Activated CD4-positive, alpha-beta T cell treated with anti-CD3 and anti-CD28 coated beads, Interleukin-2, amount 10 ng/mL, durations not matched to agents 7 days and 5 days (primary cell): ENCODE measurements at places on chromosomes 7 and 10. TPM values are rescaled to one million over a fixed set of nuclear protein-coding genes. Genes with fewer than 3 reads are reported as not detected.
A peak's percentile ranks its signal among the peaks of the same experiment; 100 is the strongest.

TSPAN33 gene
- 2.8 TPM for total RNA-seq

EPHB4 gene
- 1.6 TPM for total RNA-seq

LRRD1 gene
- total RNA-seq, result not detected

SLC35G1 gene
- 3.0 TPM for total RNA-seq

FFAR4 gene
- not detected for total RNA-seq

MYO1G gene
- total RNA-seq, result 457 TPM

CYP3A5 gene
- not detected for total RNA-seq

A1CF gene
- not detected for total RNA-seq

AKR1C3 gene
- 6.1 TPM for total RNA-seq

HHEX gene
- total RNA-seq, result 0.25 TPM

PRR15 gene
- not detected for total RNA-seq

NPSR1 gene
- total RNA-seq, result not detected

KCNMA1 gene
- not detected for total RNA-seq

TRPV5 gene
- total RNA-seq, result not detected

CYP3A7 gene
- not detected for total RNA-seq

CLCN1 gene
- 0.06 TPM for total RNA-seq

ABCB1 gene
- total RNA-seq, result 2.8 TPM

DEPP1 gene
- 0.33 TPM for total RNA-seq

RELN gene
- total RNA-seq, result not detected

CPXM2 gene
- not detected for total RNA-seq

MMD2 gene
- not detected for total RNA-seq

DNA sequence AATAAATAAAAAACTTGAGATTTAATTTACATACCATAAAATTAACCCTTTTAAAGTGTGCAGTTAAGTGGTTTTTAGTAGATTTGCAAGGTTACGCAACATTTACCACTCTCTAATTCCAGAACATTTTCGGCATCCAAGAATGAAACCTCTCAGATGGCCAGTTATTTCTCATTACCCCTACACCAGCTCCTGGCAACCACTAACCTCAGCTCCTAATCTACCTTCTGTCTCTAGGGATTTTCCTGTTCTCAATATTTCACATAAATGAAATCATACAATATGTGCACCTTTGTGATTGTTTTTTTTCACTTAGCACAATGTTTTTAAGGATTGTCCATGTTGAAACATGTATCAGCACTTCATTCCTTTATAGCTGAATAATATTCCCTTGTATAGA, 45.1 kb downstream of the INPP5F start:
- H3K4me1 ChIP-seq, result peaks cover 4% of the 10 kb centered on the region
- no peaks in the 10 kb centered on the region for H3K36me3 ChIP-seq
- no peak for DNase-seq
- H3K27me3 ChIP-seq, result no peaks in the 10 kb centered on the region
- no peak overlapping the region for H3K4me3 ChIP-seq
- H3K27ac ChIP-seq, result no peak overlapping the region

GRCh38 chr10:127267442-127267841, 71.1 kb upstream of the INSYN2A start:
- no peak for DNase-seq
- H3K4me1 ChIP-seq, result no peaks in the 10 kb centered on the region
- no peaks in the 10 kb centered on the region for H3K36me3 ChIP-seq
- H3K27ac ChIP-seq, result no peak overlapping the region
- H3K27me3 ChIP-seq, result peaks cover 14% of the 10 kb centered on the region
- no peak overlapping the region for H3K4me3 ChIP-seq

DNA sequence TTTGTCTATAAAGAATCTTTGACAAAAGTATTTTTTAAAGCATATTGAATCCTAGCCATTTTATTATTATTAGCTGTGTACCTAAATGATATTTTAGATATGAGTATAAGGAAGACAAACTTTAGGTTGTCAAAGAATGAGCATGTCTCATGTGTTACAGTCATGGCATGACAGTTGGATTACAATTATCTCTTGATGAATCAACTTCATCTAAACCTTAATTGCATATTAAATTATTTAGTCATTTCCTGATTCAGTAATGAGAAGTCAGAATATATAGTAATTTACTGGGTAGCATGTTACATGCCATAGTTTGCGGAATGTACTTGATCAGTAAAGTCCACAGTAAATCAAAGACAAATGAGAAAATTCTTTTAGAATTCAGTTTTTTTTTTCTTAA, 59.2 kb downstream of the MAPK8 start:
- H3K4me3 ChIP-seq, result no peak overlapping the region
- DNase-seq, result no peak
- peaks cover 3% of the 10 kb centered on the region for H3K4me1 ChIP-seq
- H3K27me3 ChIP-seq, result no peaks in the 10 kb centered on the region
- no peaks in the 10 kb centered on the region for H3K36me3 ChIP-seq
- H3K27ac ChIP-seq, result no peak overlapping the region

GRCh38 chr10:88270061-88270808, 312.9 kb downstream of the RNLS start:
- H3K4me3 ChIP-seq, result peak overlapping the region; percentile 55
- no peak for DNase-seq
- H3K4me1 ChIP-seq, result peaks cover 54% of the 10 kb centered on the region
- peaks cover 8% of the 10 kb centered on the region for H3K36me3 ChIP-seq
- peak overlapping the region; percentile 86 for H3K27ac ChIP-seq
- H3K27me3 ChIP-seq, result peaks cover 23% of the 10 kb centered on the region

GRCh38 chr10:17226891-17227303, 1.1 kb upstream of the VIM start:
- H3K36me3 ChIP-seq, result peaks cover 36% of the 10 kb centered on the region
- peak overlapping the region; percentile 99 for H3K4me3 ChIP-seq
- H3K27ac ChIP-seq, result peak overlapping the region; percentile 100
- no peak for DNase-seq
- peaks cover 2% of the 10 kb centered on the region for H3K27me3 ChIP-seq

DNA sequence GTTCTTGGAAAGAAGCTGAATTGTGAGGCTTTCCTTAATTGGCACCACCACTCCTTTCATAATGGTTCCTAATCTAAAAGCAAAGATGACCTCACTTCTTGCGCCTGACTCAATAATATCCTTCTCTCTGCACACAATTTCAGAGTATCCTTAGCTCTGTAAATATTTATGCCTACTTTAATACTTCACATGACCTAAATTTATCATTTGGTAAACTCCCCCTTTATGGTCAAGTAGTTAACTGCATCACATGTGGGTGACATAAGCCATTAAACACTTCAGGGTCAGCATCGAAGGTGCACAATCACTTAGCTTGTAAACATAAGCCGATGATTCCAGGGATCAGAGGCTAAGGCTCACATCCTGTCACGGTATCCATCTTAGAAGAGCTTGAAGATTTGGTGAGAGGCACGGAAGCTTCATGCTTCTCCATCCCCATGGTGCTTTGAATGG, 7.3 kb upstream of the RHOBTB1 start:
- no peak for DNase-seq
- H3K27ac ChIP-seq, result no peak overlapping the region
- peaks cover 45% of the 10 kb centered on the region for H3K27me3 ChIP-seq

GRCh38 chr7:30331338-30331737, 46.9 kb downstream of the ZNRF2 start:
- no peak overlapping the region for H3K4me3 ChIP-seq
- H3K27ac ChIP-seq, result peak overlapping the region; percentile 76

- no peaks in the 10 kb centered on the region for H3K36me3 ChIP-seq
- no peaks in the 10 kb centered on the region for H3K27me3 ChIP-seq
- H3K4me3 ChIP-seq, result no peak overlapping the region
- H3K27ac ChIP-seq, result no peak overlapping the region
Measured at GRCh38 chr7:115676080-115676479, 354.5 kb downstream of the TFEC start.

GRCh38 chr10:104349623-104350126, 4.0 kb upstream of the CFAP58 start:
- H3K36me3 ChIP-seq, result peaks cover 6% of the 10 kb centered on the region
- no peak for DNase-seq
- peaks cover 13% of the 10 kb centered on the region for H3K4me1 ChIP-seq
- no peak overlapping the region for H3K27ac ChIP-seq

GRCh38 chr7:110521357-110521911, 569.5 kb upstream of the LRRN3 start:
- H3K4me1 ChIP-seq, result no peaks in the 10 kb centered on the region
- H3K27me3 ChIP-seq, result peaks cover 3% of the 10 kb centered on the region
- no peak for DNase-seq

- H3K4me1 ChIP-seq, result peaks cover 6% of the 10 kb centered on the region
- no peaks in the 10 kb centered on the region for H3K27me3 ChIP-seq
- H3K4me3 ChIP-seq, result no peak overlapping the region
- no peak for DNase-seq
- no peaks in the 10 kb centered on the region for H3K36me3 ChIP-seq
- H3K27ac ChIP-seq, result no peak overlapping the region
Measured at GRCh38 chr10:79404231-79404609, 41.2 kb downstream of the ZCCHC24 start.

- no peaks in the 10 kb centered on the region for H3K36me3 ChIP-seq
- H3K27me3 ChIP-seq, result no peaks in the 10 kb centered on the region
- H3K4me3 ChIP-seq, result no peak overlapping the region
- no peak overlapping the region for H3K27ac ChIP-seq
Measured at GRCh38 chr7:76515999-76516443, 5.7 kb downstream of the UPK3B start.

DNA sequence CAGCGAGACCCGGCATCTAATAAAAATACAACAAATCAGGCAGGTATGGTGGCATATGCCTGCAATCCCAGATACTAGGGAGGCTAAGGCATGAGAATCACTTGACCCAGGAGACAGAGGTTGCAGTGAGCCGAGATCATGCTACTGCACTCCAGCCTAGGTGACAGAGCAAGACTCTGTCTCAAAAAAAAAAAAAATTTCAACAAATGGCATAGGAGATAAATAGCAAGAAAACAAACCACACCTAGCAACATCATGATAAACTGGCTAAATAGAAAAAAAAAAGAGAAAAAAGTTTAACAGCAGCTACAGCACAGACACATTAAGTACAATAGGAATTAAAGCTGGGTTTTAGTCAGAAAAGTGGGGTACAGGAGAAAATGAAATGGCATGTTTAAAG, 1034.6 kb upstream of the LRRN3 start:
- H3K27me3 ChIP-seq, result no peaks in the 10 kb centered on the region
- DNase-seq, result no peak
- no peak overlapping the region for H3K4me3 ChIP-seq

DNA sequence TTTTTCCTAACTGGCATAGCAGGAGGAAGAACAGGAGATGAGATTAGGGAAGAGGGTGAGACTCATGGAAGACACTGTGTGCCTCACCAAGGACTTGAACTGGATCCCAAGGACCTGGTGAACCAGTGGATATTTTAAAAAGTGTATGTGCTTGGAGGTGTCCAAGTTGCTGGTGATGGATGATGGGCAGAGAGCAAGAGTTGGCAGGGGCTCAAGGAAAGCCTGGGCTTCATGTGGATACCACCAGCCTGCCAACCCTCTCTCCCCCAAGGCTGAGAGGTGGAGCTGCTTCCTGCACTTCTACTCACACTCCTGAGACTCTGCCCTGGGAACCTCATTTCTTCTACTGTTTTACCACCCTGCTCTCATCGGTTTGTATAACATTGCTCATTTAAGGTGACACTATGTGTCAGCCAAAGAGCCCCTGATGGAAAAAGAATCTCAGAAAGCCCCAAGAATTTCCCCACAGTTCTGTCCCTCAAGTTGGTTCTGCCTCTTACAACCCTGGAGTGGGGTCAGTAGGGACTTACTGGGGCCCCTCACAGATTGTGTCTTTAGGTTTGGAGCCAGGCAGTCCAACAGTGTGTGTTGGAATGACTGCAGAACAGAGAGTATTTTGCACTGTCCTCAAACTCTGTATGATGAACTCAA, 56.2 kb upstream of the PDCD4 start:
- no peak for DNase-seq
- H3K27ac ChIP-seq, result no peak overlapping the region
- H3K36me3 ChIP-seq, result no peaks in the 10 kb centered on the region
- H3K4me3 ChIP-seq, result no peak overlapping the region

GRCh38 chr7:20438694-20439376, 108.1 kb downstream of the ITGB8 start:
- DNase-seq, result no peak
- no peaks in the 10 kb centered on the region for H3K27me3 ChIP-seq
- H3K4me1 ChIP-seq, result no peaks in the 10 kb centered on the region
- no peak overlapping the region for H3K27ac ChIP-seq

- no peak overlapping the region for H3K27ac ChIP-seq
- H3K36me3 ChIP-seq, result peaks cover 14% of the 10 kb centered on the region
- peaks cover 6% of the 10 kb centered on the region for H3K4me1 ChIP-seq
- no peak overlapping the region for H3K4me3 ChIP-seq
- DNase-seq, result no peak
- no peaks in the 10 kb centered on the region for H3K27me3 ChIP-seq
Measured at GRCh38 chr7:127911968-127912511, 119.2 kb downstream of the LRRC4 start.

GRCh38 chr7:110090110-110090820, 1000.7 kb upstream of the LRRN3 start:
- peak; percentile 22 for DNase-seq
- peaks cover 4% of the 10 kb centered on the region for H3K27me3 ChIP-seq
- H3K36me3 ChIP-seq, result no peaks in the 10 kb centered on the region
- H3K27ac ChIP-seq, result no peak overlapping the region
- no peak overlapping the region for H3K4me3 ChIP-seq

- H3K4me1 ChIP-seq, result peaks cover 23% of the 10 kb centered on the region
- no peak overlapping the region for H3K4me3 ChIP-seq
- H3K36me3 ChIP-seq, result peaks cover 20% of the 10 kb centered on the region
- peak overlapping the region; percentile 70 for H3K27ac ChIP-seq
- H3K27me3 ChIP-seq, result no peaks in the 10 kb centered on the region
Measured at GRCh38 chr7:66758950-66759628, 18.6 kb downstream of the RABGEF1 start.

- H3K4me1 ChIP-seq, result no peaks in the 10 kb centered on the region
- H3K27me3 ChIP-seq, result no peaks in the 10 kb centered on the region
- H3K27ac ChIP-seq, result no peak overlapping the region
- no peaks in the 10 kb centered on the region for H3K36me3 ChIP-seq
- H3K4me3 ChIP-seq, result no peak overlapping the region
Measured at GRCh38 chr10:52566471-52567246, 205.9 kb downstream of the MBL2 start.

DNA sequence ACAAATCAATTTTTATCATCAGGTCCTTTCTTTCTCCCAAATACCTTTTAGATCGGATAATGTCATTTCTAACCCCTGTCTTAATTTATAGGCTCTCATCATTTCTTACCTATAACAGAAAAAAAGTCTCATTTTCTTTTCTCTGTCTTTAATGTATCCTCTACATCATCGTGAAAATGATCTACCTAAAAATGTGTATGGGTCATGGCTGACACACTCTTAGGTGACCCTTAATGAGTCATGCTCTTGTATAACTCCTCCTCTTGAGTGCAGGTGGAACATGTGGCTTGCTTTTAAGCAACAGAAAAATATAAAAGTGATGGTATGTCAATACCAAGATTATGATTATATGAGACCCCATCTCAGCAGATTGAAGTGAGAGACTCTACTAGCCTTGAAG, 139.4 kb downstream of the SEMA3C start:
- DNase-seq, result no peak
- no peaks in the 10 kb centered on the region for H3K36me3 ChIP-seq
- H3K4me3 ChIP-seq, result no peak overlapping the region
- no peaks in the 10 kb centered on the region for H3K27me3 ChIP-seq

DNA sequence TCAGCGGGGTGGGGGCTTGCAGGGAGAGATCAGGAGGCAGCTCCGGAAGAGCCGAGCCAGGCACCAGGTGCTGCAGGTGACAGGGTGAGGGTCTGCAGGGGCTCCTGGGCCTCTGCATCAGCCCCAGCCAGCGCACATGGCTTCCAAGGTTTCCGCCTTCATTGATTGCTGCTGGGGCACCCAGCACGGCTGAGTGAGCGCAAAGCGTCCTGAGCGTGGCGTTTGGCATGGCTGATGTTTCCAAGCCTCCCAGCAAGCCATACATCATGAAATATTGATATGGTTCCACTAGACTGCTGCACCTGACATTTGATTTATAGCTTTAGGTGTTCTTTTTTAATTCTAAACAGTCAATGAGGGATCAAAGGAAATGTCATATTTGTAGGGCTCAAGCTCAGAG, 259.0 kb downstream of the WDR37 start:
- no peak overlapping the region for H3K4me3 ChIP-seq
- no peaks in the 10 kb centered on the region for H3K36me3 ChIP-seq
- no peak for DNase-seq
- H3K4me1 ChIP-seq, result no peaks in the 10 kb centered on the region
- no peak overlapping the region for H3K27ac ChIP-seq
